ENCODE measurements at places on chromosomes 4 and X.

- no peak for DNase-seq
Measured at GRCh38 chr4:64334964-64335363, 74.3 kb downstream of the TECRL start.

DNA sequence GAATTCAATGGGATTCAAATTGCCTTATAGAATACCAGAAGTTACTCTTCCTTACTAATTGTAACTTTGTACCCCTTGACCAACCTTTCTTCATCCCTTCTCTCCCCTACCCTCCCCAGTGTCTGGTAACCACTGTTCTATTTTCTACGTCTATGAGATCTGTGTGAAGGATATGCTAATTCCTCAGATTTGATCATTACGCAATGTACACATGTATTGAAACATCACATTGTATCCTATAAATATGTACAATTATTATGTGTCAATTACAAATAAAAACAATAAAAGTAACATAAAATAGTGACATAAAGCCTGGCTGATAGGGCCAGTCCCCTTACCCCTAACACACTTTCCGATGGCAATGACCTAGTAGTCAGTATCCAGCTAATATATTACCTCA is 95.1 kb upstream of the GRIA3 start:
- no peak for DNase-seq

- no peak for DNase-seq
Measured at GRCh38 chr4:144582105-144582850, 63.7 kb upstream of the HHIP start.

DNA sequence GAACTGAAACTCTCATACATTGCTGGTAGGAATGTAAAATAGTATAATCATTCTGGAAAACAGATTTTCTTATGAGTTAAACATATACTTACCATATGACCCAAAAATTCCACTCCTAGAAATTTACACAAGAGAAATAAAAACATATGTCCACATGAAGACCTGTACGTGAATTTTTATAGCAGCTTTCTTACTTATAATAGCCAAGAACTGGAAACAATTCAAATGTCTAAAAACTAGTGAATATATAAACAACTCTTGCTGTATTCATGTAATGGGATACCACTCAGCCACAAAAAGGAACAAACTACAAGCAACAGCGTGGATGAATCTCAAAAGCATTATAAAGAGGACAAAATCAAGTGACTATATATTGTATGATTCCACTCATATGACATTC is 27.5 kb downstream of the TMEM156 start:
- DNase-seq: no peak

DNA sequence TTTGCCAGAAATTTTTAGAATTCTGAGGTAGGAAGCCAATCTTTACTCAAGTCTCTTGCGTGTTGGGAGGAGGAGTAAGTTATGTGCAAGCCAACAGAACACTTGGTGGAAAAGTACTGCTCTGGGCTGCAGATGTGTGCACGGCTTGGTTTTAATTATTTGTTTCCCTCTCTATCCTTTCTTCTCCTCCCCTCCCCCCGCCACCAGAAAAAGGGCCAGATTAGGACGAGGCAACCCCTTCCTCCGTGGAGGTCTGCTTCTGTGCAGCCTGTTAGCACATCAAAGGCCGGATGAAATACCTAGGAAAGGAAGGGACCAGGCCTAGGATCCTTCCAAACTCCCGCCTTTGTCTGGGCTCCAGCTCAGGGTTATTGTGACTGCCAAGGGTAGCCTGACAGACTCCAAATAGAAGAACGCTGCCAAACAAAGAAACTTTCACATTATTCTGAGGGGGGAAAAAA is 1.0 kb upstream of the PGRMC1 start:
- DNase-seq: no peak

DNA sequence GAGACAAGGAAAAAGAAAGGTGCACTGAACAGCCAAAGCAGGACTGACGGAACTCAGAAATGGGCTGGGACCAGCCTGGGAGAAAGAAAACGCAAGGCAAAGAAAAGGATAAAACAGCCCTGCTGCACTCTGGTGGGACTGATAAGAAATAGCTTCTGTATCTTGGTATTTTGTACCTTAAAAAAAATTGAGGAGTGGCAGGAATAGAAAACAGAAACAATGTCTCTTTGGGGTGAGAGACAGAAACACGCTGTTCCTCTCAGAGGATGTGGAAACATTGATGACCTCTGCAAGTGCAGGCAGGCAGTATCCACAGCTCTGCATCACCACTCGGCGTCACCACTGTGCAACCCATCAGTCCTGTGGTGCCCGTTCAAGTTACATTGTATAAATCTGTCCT is 152.5 kb upstream of the SPRY1 start:
- DNase-seq: no peak

DNA sequence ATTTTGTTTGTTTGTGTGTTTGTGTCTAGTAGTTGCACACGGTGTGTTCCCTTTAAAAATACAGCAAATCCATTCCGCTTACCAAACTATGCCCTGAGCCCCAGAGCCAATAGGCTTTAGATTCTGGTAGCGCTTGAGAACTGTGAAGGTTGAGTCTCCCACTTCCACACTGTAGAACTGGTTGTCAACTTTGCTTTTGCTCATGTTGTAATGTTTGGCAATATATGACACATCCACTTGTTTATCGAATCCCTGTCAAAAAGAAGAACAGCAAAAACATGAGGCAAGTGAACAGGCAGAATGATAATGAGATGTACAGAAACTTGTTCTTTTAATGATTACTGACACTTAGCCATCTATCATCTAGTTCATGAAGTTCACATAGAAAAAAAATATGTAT is 200.6 kb downstream of the MAPK10 start:
- no peak for DNase-seq

All from foreskin melanocyte (primary cell).